ENCODE measurements at places on chromosomes 3 and 15.
A peak's percentile ranks its signal among the peaks of the same experiment; 100 is the strongest.

DNA sequence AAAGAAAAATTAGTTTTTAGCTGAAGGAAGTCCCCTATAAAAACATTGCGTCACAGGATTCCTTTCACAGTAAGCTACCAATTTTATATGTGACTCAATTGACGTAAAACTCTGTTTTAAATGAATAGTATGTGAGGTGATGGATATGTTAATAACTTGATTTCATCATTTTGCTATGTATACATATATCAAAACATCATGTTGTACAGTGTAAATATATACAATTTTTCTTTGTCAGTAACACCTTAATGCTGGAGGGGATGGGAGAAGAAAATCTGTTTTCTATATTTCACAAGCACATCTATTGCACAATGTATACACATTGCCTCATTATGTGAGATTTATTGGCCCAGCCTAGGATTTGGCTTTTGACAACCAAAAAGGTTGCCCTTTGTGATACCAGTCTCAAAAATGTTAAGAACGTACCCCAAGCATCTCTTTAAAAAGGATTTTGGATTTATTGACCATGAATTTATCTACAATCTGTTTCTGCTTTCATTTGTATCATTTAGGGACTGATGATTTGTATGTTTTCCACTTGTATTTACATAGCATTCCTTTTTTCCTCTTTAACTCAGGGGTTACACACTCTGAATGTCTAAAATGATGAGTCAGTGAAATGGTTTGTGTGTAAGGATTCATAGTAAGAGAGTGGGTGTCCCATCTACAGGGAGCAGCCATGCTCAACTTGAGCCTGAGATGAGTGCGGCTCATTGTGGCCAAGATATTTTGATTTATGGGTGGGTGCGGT, 62.6 kb downstream of the CRTC3 start:
- DNase-seq = peak; percentile 86

DNA sequence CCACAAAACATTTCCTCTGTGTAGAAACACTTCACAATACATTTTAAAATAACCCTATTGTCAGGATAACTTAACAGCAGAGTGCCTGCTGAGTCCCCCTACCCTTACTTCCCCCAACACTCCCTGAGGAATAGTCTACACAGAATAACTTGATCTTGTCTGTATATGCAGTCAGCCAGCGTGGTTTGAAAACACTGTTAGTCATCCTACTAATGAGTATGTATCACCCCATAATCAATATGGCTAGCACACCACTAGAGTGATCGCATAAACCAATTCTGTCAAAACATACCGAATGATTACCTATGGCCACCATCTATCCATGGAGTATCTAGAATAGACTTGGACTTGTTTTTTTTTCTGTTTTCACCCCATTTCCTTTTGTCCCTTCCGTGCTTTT, 152.7 kb upstream of the NECTIN3 start:
- DNase-seq = no peak

DNA sequence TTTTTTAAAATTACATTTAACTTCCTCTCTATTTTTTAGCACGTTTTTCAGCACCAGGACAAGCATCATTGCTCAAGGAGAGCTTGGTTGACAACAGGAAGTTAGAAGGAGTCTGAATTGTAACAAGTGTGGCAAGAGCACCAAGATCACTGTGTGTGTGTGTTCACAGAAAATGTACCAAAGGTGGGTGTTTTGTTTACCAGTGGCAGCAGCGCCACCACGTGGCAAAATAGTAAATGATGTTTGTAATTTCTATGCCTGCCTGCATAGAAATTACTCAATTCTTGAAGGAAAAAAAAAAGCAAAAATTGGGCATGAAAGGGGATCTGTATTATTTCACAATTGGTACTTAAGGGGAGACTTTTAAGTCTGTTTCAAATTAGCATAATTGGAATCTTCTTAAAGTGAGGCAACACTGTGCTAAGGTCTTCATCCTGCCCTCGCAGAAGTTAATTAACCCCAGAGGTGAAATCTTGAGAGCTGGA, 7.4 kb upstream of the U2SURP start:
- DNase-seq = peak; percentile 64

DNA sequence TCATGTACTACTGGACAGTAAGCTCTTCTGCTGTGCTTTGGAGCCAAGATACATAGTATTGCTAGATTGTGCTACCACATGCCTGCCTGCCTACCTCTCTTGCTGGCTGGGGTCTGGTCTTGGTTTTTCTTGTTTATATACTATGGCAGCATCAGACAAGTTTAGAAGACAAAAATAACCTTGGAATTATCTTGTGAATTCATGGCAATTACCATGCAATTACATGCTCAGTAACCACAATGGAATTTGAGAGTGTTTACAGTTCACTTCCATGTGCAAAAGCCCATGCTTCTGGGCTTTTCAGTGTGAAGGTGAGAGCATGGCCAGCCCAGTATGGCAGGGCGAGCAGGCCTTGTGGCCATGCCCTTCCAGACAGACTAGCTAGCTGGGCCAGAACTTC, 48.0 kb upstream of the C15orf61 start:
- peak; percentile 45 for DNase-seq

DNA sequence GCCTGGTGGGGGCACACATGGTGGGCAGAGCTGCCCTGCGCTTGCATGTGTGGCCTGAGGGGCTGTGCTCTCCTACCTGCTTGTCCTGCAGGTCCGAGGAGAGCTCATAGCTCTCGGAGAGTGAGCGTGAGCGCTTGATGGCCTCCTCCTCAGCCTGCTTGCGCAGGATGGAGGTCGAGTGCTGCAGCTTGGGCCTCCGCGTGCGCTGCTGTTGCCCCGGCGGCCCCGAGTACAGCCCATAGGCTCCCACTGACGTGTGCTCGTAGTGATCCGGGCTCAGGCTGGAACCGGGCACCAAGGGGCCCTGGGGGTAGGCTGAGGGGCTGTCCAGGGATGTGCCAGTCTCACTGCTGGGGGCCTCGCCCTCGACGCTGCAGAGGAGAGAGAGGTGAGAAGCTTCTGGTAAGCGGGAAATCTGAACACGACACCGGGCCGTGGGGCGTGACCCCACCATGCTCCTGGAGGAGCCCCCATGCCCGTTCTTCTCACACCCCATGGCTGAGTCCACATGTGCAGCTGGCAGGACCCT, 100.2 kb upstream of the RPL32 start:
- no peak for DNase-seq

GRCh38 chr15:63244399-63244798, 33.0 kb upstream of the APH1B start:
- peak; percentile 61 for DNase-seq
